Left lobe of liver (tissue), 2 donors: ENCODE measurements at places on chromosomes 1 and 21. TPM values are rescaled to one million over a fixed set of nuclear protein-coding genes. Genes with fewer than 3 reads are reported as not detected.

DNA sequence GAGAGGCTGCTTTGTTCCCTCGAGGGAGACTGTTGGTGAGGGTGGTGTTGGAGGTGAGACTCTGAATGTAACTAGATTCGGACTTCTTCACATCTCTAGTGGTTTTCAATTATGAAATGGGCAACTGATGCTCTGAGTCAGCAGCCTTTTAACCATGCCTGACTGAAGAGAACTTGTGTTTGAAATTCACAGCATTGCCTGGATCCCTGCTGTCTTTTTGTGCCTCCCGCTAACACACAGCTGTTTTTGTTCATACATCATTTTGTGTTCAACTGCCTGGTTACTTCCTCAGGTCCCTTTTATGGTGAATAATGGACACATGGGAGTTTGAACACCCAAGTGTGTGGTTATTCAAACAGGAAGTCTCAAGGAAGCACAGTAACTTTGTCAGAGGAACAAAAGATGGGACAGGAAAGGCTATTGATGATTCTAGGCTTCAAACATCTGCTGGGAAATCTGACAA is 16.8 kb downstream of the LAMC1 start:
- DNase-seq: no peak

Gene SMIM11
- 2.3 TPM for total RNA-seq

Gene CFAP107
- total RNA-seq: not detected

GRCh38 chr1:175209493-175209921 is 16.9 kb upstream of the KIAA0040 start:
- no peak for DNase-seq

DNA sequence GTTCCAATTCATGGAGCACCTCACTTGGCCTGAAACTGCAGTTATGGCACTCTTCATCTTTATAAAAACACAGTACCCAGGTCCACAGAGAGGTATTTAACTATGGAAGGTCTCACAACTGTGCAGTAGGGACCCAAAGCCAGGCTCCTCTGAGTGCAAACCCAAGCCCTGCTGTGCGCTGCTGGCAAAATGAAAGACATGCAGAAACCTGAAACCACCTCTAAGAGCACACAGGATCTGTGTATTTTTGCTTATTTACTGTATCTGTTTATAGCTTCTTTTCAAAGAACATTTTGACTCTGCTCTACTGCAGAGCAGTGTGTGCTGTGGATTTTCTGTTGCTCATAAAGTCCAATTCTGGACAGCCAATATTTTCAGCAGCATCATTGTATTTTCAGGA is 166.6 kb downstream of the DSCAM start:
- DNase-seq: no peak

DNA sequence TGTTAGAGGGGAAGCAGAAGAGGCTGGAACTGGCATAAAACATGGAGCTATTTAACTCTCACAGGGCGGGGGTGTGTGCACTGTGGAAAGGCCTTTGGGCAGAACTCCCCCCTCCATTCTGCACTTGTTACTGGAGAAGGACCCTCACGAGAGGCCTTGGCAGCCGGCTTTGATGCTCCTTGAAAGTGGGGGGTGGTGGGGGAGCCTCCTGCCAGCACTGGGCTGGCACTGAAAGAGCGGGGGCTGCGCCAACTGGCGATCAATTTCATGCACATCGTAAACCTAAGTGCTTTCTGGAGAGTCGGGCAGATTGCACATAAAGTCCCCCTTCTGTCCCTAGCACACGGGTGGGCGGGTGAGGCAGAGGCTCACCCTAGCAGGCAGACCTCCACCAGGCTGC is 28.9 kb downstream of the FOXO6 start:
- DNase-seq: no peak

Gene BRINP3
- not detected for total RNA-seq

DNA sequence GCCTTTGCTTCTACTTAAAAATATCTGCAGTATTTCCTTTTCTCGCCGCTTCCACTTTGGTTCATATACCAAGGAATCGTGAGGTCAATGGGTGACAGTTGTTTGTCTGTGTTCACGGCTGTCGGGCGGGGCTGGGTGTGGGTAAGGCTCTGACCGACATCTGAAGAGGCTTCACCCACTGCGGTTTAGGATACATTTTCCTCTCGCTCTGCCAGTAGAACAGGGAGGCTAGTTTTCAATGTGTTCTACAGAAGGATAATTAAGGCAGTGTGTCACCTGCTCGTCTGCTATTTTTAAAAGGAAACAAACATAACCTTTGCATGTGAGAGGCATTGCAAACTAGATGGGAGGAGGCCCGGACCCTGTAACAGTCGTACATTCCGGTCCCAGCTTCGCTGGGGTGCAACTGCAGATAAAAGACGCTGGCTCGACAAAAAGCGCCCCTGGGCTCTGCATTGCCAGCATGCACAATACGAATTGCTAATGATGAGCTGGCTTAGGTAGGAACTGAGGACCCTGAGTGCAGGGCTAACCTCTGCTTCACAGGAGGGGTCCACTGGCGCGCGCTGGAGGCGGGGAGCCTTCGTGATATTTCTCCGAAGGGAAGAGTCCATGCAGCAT is 8.5 kb upstream of the ERG start:
- no peak for DNase-seq

Gene HOOK1
- total RNA-seq: 29.5 TPM

Gene GPR52
- total RNA-seq: 1.0 TPM

DNA sequence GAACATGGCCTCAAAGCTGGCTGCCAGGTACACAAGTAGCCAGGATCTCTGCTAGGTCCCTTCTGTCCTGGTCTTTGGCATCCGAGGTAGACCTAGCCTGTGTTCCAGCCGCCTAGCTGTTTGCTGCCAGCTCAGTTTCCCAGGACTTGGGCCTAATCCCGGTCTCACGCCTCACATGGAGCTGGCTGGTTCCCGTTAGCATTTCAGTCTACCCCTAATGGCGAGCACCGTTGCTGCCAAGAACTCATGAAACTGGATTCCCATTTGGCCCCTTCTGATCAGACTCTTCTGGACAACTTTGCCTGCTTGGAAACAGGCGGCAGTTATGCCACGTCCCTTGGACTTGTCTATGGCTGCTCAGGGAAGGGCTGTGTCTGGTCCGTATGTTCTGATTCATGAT is 26.2 kb upstream of the HHAT start:
- DNase-seq: no peak

DNA sequence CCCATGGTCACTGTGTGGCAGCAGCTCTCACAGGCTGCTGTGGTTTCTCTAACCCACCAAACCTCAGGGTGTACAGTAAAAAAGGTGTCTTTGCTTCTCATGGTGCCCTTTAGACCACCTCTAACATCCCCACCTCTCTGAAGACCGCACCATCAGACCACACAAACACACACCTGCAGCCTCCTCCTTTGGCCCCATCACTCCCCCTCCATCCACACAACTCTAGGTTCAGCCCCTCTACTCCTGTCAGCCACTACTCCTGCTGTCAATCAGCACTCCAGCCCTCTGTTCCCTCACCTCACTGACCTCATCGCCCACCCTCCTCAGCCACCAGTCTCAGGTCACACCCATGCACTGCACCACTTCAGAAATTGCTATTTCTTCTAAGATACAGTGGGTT is 7.5 kb downstream of the ZNF692 start:
- DNase-seq: no peak

Gene LIPI
- total RNA-seq: not detected

DNA sequence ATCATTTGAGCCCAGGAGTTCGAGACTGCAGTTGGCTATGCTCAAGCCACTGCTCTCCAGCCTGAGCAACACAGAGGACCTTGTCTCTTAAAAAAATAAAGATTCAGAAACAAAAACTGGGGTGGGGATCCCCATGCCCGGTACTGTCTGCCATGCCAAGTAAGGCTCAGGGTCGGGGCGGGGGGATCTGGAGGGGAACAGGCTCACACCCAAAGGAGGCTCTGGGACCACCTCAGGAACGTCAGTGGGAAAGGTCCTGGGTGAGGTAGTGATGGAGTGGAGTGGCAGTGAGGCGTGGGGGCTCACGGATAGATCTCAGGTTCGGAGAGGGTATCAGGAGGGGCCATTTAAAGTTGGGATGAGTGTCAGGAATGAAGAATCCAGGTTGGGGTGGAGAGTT is 765 bp upstream of the S100A4 start:
- no peak for DNase-seq

GRCh38 chr1:28779751-28780408 is 32.1 kb upstream of the OPRD1 start:
- DNase-seq: no peak

Gene HCRTR1
- total RNA-seq: not detected

DNA sequence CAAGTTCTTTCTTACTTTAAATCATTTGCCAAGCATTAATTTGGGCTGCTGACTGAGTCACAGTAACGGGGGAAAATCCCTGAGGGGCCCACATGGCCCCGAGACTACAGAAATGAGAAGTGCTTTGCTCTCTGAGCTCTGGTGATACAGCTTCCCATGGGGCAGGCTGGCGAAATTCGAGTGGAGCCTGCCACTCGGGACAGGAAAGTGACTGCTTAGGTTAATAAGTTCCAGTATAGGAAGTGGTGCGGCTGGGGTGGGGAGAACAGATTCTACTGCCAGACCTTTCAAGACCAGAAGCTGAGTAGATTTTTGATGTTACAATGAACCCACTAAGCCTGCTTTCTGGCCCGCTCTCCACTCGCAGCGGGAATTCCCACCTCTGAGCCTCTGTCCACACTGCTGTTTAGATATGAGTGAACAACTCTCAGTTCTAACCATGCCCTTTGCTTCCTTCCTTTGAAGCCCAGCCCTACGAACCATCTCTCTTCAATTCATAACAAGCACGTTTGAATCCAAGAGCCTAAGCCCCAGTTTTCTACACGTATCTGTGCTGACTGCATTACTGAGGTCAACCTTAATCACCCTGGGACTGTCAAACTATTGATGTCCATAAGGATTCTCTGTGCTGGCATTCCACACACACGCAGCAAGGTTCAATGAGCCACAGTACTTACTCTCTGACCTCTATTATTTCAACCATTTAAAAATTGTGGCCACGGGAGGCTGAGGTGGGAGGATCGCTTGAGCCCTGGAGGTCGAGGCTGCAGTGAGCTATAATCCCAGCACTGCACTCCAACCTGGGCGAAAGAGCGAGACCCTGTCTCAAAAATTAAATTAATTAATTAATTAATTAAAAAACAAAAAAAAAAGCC is 9.6 kb downstream of the ZBTB17 start:
- DNase-seq: no peak

DNA sequence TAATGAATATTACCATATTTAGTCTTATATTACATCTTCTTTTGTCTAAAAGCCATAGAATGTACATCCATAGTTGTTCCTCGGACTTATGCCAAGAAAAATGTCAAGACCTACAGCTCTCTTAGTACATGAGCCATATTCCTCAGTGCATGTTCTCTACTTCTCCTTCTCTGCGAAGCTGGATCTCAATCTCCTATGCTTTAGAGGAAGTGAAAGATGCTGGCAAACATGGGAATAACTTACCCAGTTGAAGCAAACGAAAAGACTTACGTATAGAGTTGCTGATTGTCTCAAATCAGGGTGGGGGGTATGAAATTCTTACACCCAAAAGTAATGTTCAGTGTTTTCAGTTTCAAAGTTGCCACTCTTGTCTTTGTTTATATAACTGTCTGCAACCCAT is 32.7 kb downstream of the OR13G1 start:
- DNase-seq: no peak

Gene PLPP3
- total RNA-seq: 53.9 TPM

DNA sequence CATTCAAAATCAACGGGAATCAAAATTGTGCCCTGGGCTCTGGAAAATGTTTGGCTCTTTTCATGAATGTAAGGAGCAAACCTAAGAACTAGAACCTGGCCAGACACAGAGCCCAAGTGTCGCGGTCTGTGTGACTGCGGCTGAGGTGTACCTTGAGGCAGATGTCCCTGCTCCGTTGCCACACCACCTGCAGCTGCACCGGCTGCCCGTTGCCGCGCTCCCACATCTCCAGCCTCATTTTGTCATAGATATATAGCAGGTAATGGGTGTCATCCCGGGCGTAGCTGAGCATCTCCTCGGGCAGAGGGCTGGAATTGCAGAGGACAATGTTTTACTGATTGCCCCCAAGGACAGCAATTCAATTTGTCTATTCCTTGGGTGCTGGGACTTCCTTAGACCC is 18.7 kb downstream of the EXOSC10 start:
- no peak for DNase-seq

DNA sequence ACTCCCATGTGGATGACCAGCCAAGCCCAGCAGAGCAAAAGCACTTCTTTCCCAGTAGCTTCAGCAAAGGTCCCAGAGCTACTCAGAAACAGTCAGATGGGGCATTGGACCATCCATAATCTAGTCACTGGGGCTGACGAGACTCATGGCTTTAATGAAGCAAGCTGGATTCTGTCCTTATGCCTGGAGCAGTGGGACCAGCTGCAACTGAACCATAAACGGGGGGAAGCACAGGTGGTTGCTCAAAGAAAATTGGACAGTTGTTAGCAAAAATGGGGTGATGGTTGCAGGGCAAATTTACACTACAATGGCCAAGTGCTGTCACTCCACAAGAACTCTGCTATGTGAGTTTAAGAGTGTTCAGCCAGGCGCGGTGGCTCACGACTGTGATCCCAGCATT is 17.4 kb upstream of the FASLG start:
- DNase-seq: no peak

- no peak for DNase-seq
Measured at GRCh38 chr1:151760597-151761385, 2.5 kb downstream of the MRPL9 start.

Gene ENTREP3
- 9.6 TPM for total RNA-seq
